Urinary bladder (tissue), 4 donors: ENCODE measurements at places on chromosomes 12 and 14. TPM values are rescaled to one million over a fixed set of nuclear protein-coding genes. Genes with fewer than 3 reads are reported as not detected.

SLC25A47 gene
- not detected for total RNA-seq

COX8C gene
- not detected for total RNA-seq

CLEC2A gene
- not detected for total RNA-seq

GRIN2B gene
- 1.7 TPM for total RNA-seq

AJUBA gene
- total RNA-seq: 28.0 TPM

ATXN7L3B gene
- 36.0 TPM for total RNA-seq

PRH2 gene
- not detected for total RNA-seq

- no peak for DNase-seq
These were observed 1.2 kb downstream of the TAPBPL start for GRCh38 chr12:6452944-6453630.

- DNase-seq: no peak
These were observed 168.3 kb downstream of the DAD1 start for GRCh38 chr14:22420598-22421186.

- no peak for DNase-seq
These were observed 125.5 kb upstream of the FAR2 start for GRCh38 chr12:29023436-29024076.

GRCh38 chr14:58762629-58763028 lies 124.9 kb downstream of the DACT1 start:
- DNase-seq: no peak

DNA sequence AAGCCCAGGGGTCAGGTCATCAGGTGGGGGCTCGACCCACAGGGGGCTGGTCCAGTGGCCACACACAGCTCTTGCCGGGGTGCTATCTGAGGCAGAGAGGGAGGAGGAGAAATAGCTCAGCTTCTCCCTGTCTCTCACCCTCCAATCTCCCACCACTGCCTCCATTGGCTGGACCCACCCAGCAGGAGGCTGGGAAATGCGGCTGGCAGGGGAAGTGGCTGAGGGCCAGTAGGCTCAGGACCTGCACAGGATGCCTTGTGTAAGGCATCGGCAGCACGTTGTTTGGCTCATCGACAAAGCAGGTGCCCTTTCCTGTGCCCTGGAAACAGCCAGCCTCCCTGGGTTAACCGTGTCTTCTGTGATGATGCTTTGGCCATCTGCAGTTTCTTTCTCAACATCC lies 58.8 kb upstream of the SLC24A4 start:
- DNase-seq: no peak

DNA sequence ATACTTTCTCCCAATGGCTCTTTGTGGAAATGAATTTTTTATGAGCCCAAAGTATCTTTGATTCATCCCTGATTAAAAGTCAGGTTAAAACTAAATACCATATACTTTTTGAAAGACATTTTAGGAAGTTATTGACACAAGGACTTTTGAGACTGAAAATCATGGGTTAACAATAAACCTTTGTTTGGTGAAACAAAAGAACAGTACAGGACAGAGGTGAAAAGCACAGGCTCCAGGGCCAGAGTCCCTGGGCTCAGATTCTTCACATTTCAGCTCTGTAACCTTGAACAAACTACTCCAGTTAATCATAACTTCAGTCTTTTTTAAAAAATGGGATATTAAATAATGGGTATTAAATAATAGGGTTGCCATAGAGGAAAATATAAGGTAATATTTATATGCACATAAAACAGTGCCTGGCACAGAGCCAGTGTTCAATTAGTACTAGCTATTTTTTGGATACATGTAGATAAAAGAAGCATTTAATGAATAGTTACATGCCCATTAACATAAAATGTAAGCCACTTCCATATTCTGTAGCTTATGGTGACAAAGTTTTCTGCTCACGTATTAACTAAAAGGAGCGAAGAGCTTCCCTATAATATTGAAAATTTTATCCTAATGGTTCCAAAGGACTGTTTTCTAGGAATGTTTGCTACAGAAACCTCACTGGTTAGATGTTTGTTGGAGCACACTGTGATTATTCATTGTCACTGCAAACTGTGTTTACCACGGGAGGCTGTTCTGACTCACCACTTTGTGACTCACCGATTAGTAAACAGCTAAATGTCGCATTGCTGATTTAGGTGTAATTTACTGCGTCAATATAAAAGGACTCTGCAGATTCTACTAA lies 255.4 kb downstream of the DAD1 start:
- DNase-seq: peak; percentile 35

- no peak for DNase-seq
These were observed 79.3 kb downstream of the KIF26A start for GRCh38 chr14:104217486-104218360.

DNA sequence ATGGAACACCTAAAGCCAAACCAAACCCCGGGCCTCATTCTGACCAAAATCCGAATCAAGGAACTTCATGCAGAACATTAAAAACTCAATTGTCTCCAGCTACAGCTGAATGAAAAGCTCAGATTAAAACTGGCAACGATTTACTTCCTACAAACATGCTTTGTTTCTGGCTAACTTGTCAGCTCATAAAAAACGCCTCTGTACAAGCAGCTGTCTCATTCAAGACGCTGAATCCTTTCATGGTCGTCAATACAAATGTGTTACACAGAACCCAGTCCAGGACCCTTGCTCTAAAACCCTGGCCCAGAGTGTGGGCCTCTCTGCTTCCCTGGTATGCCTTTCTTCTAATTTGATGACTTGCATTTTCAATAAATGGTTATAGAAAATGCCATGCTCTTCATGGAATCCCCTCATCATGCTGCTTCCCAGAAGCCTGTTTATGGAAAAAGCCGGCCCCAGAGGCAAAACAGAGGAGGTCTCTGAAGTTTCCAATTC lies 183.1 kb downstream of the PHLDA1 start:
- DNase-seq: no peak

DNA sequence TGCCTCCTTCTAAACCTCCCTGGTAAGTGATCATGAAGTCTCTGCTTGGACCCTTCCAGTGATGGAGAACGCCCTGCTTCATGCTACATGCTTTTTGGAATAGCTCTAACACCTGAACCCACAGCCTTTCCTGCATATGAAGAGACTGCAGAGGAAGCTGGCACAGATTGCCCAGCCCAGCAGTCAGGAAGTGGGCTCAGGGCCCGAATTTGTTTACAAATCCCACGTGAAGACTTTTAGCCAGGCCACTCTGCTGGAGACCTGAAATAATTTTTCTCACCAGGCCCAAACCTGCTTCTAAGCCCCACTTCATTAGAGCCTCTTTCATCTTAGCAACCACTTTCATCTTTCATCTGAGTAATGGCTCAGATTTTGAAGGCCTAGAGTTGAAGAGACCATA lies 22.9 kb downstream of the RTN1 start:
- no peak for DNase-seq

- no peak for DNase-seq
These were observed 260.8 kb downstream of the RASSF9 start for GRCh38 chr12:85575120-85576096.

DNA sequence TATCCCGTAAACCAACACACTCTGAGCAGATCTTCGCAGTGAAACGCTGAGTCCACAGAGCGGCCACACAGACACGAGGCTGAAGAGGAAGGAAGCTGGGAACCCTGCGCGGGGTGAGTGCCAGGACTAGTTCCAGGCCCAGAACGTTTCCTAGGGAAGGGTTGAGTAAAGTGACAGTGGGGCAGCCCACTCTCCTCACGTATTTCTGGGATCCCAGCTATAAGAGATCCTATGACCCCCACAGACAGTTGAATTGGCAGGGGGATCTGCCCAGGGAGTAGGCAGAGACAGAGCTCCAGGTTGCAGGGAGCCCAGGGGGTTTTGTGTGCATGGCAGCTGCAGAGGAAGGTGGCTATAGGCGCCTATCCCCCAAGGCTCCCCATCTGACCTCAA lies 51.1 kb downstream of the GTF2A1 start:
- no peak for DNase-seq

DNA sequence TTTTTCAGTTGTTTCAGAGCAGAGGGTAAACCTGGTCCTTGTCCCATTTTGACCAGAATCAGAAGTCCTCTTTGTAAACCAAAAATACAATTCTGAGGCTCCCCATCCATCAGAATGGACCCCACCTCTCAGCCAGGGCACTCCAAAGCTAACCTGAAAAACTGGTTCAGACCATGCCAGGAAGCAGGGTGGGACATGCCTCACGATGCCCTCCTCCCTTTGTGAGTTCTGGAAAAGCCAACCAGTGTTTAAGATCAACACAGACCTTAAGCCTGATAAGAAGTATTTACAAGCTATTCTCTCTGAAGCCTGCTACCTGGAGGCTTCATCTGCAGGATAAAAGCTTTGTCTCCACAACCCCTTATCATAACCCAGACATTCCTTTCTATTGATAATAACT lies 35.4 kb downstream of the TNFAIP2 start:
- peak; percentile 23 for DNase-seq

- no peak for DNase-seq
These were observed 77.5 kb downstream of the COX16 start for GRCh38 chr14:70281939-70282338.

GRCh38 chr14:88668448-88669116 lies 105.7 kb downstream of the ZC3H14 start:
- no peak for DNase-seq
